Umbilical cord (tissue), 2 donors: ENCODE measurements at places on chromosomes 2 and 18. TPM values are rescaled to one million over a fixed set of nuclear protein-coding genes. Genes with fewer than 3 reads are reported as not detected.

The NFE2L2 gene
- total RNA-seq: 57.8 TPM

The PIKFYVE gene
- total RNA-seq: 29.6 TPM

The PPP1R1C gene
- 23.4 TPM for total RNA-seq

The MAP3K19 gene
- total RNA-seq: 5.3 TPM

The HNMT gene
- 72.7 TPM for total RNA-seq

The UGT1A5 gene
- total RNA-seq: not detected

The PXDN gene
- total RNA-seq: 206 TPM

The ADRA2B gene
- total RNA-seq: 1.9 TPM

GRCh38 chr2:76194031-76194775 lies 483.5 kb upstream of the GCFC2 start:
- no peak for DNase-seq

GRCh38 chr18:5628512-5629255 lies 84.9 kb upstream of the EPB41L3 start:
- DNase-seq: peak; percentile 63

DNA sequence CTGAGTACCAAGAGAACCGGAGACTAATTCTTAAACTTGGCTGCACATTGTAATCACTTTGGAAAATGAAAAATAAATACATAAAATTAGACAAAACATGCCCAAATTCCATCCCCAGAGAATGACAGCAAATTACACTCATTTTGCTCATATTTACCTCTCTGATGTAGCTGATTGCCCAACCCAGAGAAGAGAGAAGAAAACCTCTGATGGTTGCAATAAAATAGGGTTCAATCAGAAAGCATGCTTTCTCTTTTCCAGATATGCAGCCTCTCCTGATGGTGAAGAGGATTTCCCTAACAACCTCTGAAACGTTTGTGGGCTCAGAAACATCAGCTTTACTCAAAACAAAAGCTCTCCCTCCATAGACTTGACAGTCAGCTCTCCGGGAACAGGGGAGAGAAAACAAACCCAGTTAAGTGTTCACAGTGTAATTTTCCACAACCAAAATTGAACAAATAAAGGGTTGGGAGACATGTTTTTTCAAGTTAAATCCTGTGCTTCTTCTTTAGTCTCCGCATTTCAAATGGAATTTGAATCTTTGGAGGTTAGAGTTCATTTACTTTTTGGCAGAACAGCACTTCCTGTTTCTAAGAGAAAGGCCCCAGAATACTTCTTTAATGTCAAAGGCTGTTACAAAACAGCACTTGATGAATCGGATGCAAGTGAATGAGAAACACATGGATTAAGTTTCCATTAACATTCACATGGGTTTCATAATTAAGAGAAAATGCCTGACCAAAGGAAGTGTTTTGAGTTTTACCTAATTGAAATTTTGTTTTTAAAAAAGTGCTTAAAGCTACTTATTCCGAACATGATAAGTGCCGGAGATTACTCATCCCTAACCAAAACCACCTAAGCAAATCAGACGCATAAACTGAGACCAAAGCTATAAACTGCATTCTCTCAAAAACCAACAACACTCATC lies 570.1 kb upstream of the SYT4 start:
- DNase-seq: peak; percentile 38

- DNase-seq: no peak
Observed at GRCh38 chr2:189309331-189309730, 129.8 kb upstream of the COL5A2 start.

DNA sequence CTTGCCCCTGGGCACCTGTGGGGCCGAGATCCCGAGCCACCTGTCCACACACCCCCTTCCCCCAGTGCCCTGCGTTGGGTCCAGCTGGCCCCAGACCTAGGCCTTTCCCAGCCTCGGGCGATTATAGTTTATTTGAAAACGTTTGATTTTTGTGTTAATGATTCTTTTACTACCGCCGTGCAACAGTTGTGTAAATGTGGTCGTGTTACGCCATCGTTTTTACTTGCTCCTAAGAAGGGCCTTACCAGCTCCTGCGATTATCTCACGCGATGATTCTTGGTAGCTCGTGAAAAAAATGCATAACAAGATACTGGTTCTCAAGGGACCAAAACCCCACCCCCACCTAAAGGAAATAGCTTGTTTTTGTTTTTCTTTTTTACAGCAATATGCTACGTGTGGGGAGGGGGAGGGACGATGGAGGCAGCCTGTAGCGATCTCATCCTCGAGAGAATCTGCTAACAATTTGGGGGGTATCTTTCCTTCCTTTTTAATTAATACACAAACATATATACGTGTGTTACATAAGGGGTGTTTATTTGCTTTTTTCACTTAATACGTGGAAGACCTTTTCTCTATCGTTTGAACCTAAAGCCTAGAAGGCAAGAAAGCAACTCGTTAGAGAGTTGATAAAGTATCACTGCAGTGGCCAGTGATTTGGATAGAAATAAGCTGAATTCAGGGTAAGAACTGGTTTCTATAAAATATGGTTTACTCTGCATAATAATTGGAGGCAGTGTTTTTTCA lies 1.0 kb downstream of the ZDBF2 start:
- peak; percentile 37 for DNase-seq

- no peak for DNase-seq
Observed at GRCh38 chr2:171004363-171004762, 75.3 kb downstream of the GORASP2 start.

- DNase-seq: peak; percentile 78
Observed at GRCh38 chr2:223054193-223054781, 2.3 kb downstream of the KCNE4 start.

DNA sequence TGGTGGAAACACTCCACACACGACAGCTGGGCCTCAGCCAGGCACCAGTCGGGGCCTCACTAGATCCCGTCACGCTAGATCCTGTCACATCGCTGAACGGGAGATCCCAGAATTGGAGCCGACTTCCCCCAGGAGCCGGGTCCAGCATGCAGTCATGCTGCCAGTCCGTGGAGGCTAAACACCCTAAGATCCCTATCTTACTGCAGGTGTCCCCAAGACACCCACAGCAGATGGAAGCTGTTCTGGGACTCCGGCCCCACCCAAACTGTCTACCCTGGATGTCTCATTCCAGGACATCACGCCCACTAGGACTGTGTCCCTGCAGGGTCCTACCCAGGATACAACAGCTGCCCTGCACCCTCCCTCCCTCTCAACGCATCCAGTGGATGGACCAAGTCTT lies 23.4 kb downstream of the ZNF516 start:
- no peak for DNase-seq

DNA sequence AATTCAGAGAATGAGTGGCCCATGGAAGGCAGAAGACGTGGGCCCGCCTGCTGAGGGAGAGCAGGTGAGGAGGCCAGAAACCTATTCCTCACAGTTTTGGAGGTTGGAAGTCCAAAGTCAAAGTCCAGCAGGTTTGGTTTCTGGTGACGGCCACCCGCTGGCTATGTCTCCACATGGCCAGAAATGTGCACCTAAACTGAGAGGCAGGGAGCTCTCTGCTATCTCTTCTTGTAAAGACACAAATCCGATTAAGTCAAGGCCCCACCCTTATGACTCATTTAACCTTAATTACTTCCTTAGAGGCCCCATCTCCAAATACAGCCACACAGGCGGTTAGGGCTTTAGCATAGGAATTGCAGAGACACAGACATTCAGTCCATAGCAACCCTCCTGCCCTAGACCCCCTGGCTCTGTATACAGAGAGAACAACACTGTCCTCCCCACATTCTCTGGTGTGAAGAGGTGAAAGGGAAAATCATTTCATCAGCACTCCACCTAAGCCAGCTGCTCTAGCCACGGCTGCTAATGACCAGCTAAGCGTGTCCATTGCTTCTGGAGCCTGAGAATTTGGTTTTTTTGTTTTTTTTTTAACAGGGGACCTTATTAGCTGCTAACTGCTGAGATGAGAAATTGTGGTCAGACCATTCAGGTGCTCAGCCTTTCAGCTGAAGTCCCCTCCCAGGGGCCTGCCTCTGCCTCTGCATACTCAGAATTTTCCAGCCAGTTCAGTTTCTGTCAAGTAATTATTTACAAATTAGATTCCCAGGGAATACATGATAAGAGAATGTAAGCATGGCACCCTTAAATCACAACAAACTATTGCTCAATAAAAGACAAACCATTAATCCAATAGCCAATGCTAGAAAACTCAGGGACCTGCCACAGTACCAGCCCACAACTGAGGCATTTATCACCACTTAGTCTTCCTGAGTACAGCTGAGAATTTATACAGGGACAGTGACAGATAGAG lies 368.7 kb upstream of the ID2 start:
- peak; percentile 56 for DNase-seq

DNA sequence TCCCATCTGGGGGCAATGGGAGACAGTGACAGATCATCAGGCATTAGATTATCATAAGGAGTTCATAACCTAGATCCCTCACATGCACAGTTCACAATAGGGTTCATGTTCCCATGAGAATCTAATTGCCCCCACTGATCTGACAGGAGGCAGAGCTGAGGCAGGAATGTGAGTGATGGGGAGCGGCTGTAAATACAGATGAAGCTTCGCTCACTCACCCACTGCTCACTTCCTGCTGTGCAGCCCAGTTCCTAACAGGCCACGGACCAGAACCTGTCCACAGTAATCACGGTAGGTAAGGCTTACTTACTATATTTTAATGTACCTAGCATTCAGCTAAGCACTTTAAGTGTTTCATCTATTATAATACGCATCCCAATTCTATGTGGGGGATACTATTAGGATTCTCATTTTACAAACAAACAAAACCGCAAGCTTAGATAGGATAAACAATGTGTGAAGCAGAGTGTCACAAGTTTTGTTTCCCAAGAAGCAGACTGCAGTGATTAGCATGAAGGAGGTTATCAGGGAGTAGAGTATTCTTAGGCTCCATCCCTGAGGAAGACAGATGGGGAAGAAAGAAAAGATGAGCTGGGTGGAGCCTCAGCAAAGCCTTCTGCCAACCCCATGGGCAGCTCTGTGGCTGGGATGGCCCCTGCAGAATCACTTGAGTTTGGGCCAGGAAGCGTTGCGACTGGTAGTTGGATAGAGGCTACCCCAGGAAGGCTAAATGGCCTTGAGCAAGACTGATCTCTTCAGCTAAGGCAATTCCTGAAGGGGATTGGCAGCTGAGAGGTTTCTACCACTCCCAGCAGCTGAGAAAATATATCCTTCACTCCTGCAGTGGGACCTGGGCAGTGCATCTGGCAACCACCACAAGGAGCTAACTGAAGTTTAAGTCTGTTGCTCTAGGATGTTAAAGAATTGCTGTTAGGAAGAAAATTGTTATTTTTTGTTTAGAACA lies 133.1 kb downstream of the MREG start:
- DNase-seq: no peak

- DNase-seq: no peak
Observed at GRCh38 chr2:79872656-79873055, 359.8 kb downstream of the CTNNA2 start.

GRCh38 chr2:200161458-200161857 lies 145.0 kb upstream of the SPATS2L start:
- DNase-seq: no peak

DNA sequence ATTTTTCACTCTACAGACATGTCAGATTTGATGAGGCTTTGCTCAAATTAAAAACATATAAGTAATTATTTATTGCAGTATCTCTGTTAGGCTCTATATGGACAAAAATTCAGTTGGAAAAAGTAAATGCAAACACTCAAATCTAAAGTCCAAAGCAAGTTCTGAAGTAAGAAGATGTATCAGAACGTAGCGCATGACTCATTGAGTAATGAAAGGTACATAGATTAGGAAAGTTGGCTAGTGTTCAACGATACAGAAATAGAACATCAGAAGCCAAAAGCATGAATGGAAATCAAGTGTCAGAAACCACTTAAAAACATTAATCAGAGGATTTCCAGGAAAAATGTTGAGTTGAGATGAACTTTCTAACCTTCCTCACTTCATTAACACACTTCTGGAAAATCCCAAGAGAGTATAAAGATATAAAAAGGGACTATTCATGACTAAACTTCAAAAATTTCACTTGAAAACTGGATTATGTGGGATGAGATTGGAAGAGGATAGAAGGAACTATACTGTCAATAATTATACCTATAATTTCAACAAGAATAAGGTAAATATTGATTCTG lies 494.1 kb downstream of the LRRTM4 start:
- no peak for DNase-seq

- DNase-seq: no peak
Observed at GRCh38 chr2:239710953-239711861, 310.4 kb upstream of the HDAC4 start.

- DNase-seq: peak; percentile 44
Observed at GRCh38 chr2:215680605-215681598, 245.0 kb upstream of the FN1 start.

- no peak for DNase-seq
Observed at GRCh38 chr18:50722311-50722710, 97.5 kb downstream of the MRO start.
